Hepatocyte (in vitro differentiated cells): ENCODE measurements at places on chromosomes 2 and 18. TPM values are rescaled to one million over a fixed set of nuclear protein-coding genes. Genes with fewer than 3 reads are reported as not detected.

Gene SPDYA
- 1.3 and 2.1 TPM in 2 replicates for polyA plus RNA-seq

Gene MATN3
- polyA plus RNA-seq: 6.0 and 6.8 TPM in 2 replicates

Gene CLEC4F
- polyA plus RNA-seq: not detected in 2 replicates

Gene MDH1
- 285 and 298 TPM in 2 replicates for polyA plus RNA-seq

Gene SERPINB11
- not detected in 2 replicates for polyA plus RNA-seq

Gene KCTD1
- polyA plus RNA-seq: 5.4 and 7.5 TPM in 2 replicates

Gene FNDC4
- polyA plus RNA-seq: 21.4 and 24.2 TPM in 2 replicates

Gene NEU2
- not detected in 2 replicates for polyA plus RNA-seq

Gene LONRF2
- polyA plus RNA-seq: 0.69 and 1.6 TPM in 2 replicates

Gene OR6B2
- polyA plus RNA-seq: not detected in 2 replicates

Gene CCDC102B
- 1.7 and 2.8 TPM in 2 replicates for polyA plus RNA-seq

Gene MYCN
- polyA plus RNA-seq: 8.9 and 10.8 TPM in 2 replicates

Gene MEP1B
- polyA plus RNA-seq: 0.22 TPM in 1 of 2 replicates, not detected in the other

Gene CCDC68
- 6.7 and 7.8 TPM in 2 replicates for polyA plus RNA-seq
